NCI-H2029 treated with DMSO at 0.1 percent for 48 hours (cell line): ENCODE measurements at places on chromosomes 7 and 10.

- peak; percentile 11 for DNase-seq
These were observed 61.7 kb upstream of the C1QL3 start for GRCh38 chr10:16583382-16583781.

- no peak for DNase-seq
These were observed 193.2 kb upstream of the AKR1E2 start for GRCh38 chr10:4632757-4633156.

- no peak for DNase-seq
These were observed 74.6 kb downstream of the CACUL1 start for GRCh38 chr10:118680197-118680596.

- no peak for DNase-seq
These were observed 2.2 kb downstream of the SMC3 start for GRCh38 chr10:110569736-110570135.

- no peak for DNase-seq
These were observed 39.6 kb downstream of the STAM start for GRCh38 chr10:17683541-17683940.

DNA sequence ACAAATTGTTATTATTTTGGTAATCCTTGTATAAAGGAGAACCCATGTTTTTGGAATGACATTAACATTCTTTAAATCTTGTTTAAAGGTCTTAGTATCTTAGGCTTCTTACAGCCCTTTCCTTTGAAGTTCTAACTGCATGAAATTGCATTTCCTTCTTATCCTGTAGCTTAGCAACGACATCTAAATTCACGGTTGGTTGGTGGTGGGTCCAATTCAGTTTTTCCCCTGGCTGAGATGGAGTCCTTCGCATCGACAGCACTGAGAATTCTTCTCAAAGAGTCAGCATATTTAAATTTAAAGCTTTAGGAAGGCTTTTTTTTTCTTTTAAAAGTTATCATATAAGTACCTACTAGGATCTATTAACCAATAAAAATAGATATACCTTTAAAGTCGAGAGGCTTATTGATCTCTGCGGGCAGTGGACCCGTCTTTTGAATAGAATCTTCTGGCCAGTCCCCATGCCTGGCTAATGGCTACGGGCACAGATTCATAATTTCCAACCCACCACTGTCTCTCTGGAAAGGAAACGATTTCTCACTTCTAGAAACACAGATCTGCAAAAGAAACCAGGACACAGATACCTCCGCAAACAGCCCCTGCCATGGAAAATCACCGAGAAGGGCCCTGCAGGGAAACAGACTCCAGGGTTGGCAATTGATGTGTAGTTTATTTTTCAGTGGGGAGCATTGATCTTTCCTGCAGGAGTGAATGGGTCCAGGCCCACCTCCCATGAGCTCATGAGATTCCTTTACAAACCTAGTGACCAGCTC, 63.4 kb downstream of the RAMP3 start:
- no peak for DNase-seq

- no peak for DNase-seq
These were observed 62.2 kb upstream of the ADCY1 start for GRCh38 chr7:45511721-45512597.

DNA sequence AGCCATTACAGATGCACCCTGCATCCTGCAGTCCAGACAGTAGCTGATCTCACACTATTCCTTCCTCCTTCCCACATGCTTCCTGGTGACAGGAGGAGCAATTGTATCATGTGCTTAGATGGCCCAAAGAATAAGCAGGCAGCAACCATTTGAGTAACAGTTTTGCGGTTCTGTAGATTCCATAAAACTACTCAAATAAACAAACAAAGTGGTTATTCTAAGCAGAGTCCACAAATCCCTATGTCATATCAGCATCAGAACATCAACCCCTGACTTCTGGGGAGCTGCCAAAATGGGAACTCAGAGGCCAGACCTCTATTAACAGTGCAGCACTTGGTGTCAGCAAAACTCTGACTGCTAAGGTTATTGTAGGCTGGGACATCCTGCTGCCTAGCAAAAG, 226.0 kb downstream of the SORCS1 start:
- no peak for DNase-seq

DNA sequence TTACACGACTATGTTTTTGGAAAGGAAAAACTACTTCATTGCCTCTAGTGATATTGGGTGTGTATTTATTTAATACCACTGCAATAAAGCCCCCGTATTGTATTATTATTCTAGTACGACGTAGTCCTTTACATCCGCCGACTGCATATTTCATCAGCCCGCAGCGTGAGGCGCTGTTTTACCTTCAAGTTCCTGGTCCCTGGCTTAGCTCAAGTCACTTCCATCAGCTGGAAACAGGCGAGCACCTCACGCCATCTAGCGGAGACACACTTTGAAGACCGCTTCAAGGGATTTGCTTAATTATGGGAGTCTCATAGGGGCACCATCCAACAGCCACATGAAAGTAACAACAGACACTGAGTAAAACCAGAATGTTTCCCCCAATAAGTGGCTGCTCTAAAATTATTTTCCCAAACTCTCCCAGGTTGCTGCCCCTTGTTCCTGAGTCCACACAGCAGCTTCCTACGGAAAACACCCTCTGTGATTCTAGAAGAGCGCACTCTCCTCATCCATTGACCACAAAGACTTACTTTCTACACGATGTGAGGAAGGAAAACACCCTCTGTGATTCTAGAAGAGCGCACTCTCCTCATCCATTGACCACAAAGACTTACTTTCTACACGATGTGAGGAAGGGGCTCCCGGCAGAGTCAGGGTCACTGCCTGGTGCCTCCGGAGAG, 15.7 kb upstream of the ITIH2 start:
- peak; percentile 34 for DNase-seq

- DNase-seq = no peak
These were observed 47.4 kb downstream of the NRP1 start for GRCh38 chr10:33287112-33287511.

- DNase-seq = no peak
These were observed 12.4 kb downstream of the SMKR1 start for GRCh38 chr7:129514683-129515082.

GRCh38 chr10:124993736-124994451, 52.0 kb downstream of the ZRANB1 start:
- no peak for DNase-seq

DNA sequence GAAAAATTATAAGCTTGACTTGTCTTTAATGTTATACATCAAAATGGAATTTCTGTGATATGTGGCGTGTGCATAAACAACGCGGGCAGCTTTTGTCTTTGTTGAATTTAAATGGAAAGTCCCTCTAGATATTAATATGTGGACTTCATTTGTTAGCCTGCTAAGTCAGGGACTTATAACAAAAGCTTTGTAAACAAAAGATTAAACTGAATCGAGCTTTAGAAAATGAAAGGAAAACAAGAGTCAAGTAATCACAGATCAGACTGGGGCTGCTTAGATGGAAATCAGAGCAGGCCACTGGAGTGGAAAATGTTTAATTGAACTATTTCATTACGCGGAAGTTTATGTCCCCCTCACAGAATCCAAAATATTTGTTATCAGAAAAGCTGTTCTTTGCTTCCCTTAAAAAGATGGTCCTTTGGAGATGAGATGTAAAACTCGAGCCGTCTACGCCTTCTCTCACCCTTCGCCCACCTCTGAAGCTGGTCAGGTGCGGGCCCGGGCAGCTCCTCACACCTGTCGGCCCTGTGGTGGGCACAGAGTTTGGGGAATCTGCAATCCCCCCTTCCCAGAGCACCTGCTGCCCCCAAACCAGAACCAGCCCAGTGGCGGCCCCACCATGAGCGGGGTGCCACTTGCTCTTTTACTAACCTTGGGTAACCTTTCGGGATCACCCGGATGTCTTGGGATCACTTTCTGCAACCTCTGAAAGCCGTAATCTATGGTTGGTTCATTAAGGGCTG, 116.2 kb downstream of the EBF3 start:
- no peak for DNase-seq

DNA sequence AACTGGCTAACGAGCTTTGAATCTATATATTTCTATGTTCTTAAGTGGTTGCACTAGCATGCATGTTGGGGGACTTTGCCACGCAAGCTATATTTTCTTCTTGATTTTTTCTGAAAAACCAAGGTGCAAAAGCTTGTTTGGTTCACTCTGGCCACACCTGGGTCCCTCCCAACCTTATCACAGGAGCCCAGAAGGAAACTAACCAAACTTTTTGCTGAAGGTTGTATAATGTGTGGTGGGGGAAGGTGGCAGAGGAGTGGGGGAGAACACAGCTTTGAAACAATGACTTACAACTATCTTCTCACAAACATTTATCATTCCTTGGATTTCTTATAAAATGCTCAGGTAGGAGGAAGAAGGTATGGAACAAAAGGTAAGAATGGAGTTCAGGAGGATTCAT, 75.3 kb downstream of the TMEM168 start:
- DNase-seq = no peak

DNA sequence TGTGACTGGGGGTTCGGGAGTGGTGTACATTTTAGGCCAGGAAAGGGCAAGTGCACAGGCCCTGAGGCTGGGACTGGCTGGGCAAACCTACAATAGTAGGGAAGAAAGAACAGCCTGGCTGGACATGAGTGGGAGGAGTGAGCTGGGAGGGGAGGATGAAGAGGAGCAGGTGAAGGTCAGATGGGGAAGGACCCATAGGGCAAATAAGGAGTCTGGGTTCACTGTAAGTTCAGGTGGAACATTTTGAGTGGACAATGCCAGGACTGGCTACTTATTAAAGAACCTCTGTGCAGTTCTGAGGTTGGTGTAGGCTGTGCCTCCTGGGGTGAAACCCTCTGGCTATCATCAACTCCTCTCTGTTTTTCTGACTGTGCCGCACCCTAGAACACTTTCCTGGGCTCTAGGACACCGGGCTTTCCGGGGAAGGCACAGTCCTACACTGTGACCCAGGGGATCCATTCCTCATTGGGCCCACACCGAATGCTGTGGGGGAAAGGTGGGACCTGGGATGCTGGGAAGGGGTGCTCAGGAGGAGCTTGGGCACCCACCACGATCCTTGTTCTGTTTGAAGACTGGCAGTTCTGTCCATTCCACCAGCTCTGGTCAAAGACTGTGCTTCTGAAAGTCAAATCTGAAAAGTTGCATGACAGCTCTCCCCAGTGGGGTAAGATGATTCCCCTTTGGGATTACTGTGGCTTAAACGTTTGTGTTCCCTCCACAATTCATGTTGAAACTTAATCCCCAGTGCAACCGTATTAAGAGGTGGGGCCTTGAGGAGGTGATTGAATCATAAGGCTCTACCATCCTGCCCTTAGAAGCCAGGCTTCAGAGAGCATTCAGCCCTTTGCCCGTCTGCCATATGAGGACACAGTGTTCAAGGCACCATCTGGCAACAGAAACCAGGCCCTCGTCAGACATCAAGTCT, 4.0 kb upstream of the MMP21 start:
- DNase-seq = no peak

DNA sequence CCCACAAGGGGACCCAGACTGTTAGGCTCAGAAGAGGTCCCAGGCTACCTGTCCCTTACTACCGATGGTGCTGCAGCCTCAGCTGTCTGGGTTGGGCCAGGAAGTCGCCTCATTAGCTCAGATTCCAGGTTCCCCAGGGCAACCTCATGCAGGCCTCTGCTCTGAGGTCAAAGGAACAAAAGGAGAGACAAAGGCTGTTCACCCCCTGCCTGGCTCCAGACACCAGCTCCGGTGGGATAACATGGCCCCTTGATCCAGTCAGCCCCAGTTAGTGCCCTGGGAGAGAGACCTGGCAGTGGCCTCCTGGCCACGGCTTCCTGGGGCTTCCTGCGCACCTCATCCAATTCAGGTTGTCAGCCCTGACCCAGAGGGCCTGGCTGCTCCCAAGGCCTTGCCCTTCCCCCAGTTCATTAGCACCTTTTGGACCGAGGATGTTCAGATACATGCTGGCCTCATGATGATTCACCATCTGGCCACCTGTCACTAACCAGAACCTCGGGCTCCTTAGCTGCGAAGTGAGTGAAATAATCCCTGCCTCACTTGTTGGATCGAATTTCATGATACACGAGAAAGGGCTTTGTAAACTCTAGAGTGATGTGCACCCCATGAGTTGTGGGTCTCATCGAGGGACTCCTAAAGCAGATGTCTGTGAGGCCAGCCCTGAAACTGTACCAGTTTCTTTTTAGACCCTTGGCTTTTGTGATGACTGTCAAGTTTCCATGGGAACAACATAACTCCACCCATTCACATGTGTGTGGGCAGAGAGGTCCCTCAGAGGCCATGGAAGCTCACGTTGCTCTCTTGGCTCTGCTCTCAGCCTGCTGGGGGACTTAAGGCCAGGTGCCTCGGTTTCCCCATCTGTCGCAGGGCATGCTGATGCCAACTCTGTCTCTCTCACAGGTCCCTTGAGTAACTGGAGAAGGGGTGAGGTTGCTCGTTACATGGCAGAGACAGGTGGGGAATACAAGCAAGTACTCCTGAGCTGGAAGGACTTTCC, 79.5 kb upstream of the PCBD1 start:
- DNase-seq = no peak

DNA sequence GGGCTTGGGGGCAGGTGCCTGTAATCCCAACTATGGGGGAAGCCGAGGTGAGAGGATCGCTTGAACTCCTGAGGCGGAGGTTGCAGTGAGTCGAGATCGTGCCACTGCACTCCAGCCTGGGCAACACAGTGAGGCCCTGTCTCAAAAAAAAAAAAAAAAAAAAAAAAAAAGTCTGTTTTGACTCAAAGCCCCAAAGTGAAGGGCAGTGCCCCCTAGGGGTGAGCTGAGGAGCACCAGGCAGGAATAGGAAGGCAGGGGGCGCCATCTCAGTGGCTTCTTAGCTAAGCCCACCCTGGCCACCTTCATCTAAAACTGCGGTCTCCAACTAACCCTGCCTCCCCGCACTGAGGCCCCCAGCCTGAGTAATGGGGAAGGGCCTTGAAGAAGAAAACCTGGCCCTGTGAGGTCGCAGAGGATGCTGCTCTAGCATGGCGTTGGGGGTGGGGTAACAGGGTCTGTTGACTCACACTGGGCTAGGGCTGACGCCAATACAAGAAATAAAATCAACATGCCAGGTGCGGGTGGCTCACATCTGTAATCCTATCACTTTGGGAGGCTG, 9.8 kb downstream of the PODXL start:
- peak; percentile 29 for DNase-seq

DNA sequence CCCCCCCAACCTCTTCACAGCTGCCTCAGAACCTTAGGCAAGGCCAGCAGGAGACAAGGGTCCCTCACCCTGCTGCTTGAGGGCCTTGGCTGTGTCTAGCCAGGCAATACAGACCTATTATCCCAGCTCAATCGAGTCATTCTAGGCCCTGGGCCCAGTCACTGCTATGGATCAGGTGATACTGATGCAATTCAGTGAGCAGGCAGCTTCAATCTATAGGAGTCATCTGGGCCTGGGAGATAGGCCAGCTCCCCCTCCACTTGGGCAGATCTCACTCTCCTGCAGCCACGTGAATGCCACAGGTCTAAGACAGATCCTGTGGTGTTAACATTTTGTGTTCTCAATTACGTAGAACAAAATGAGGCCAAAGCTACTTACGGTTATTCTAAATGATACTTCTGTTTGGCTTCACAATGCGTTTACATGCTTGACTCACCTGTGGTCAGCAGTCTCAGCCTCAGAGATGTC, 68.0 kb upstream of the LRRC4 start:
- no peak for DNase-seq

GRCh38 chr10:129968020-129968852, 4.2 kb upstream of the EBF3 start:
- DNase-seq = no peak
